ENCODE measurements at places on chromosomes 7 and 10.

DNA sequence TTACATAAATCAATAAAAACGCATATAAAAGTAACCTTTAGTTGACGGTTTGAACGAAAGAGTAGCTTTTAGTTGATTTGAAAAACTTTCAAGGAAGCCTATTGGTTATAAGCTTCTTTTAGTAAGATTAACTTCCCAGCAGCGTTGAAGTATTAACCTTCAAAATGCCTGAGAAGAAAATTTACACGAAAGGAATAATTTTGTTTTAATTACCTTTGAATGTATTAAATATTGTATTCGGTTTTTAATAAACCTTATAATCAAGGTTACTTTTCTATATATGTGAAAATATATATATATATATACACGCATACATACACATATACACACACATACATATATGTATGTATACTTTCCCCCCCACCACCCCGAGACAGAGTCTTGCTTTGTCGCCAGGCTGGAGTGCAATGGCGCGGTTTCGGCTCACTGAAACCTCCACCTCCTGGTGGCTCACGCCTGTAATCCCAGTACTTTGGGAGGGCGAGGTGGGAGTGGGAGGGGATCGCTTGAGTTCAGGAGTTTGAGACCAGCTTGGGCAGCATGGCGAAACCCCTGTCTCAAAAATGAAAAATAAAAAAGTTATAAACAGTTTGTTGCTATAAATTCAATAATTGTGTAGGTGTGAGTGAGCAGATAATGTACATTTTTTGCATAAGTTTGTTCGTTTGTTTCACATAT is 57.6 kb upstream of the EZH2 start:
- no peak overlapping the region for H3K27ac ChIP-seq
- peak overlapping the region; percentile 85 for H3K4me3 ChIP-seq
- peak; percentile 26 for DNase-seq
- no peaks in the 10 kb centered on the region for H3K27me3 ChIP-seq

GRCh38 chr7:113491305-113491704 is 373.0 kb upstream of the SMIM30 start:
- H3K27me3 ChIP-seq = no peaks in the 10 kb centered on the region
- DNase-seq = no peak
- H3K4me1 ChIP-seq = no peaks in the 10 kb centered on the region
- H3K4me3 ChIP-seq = no peak overlapping the region

DNA sequence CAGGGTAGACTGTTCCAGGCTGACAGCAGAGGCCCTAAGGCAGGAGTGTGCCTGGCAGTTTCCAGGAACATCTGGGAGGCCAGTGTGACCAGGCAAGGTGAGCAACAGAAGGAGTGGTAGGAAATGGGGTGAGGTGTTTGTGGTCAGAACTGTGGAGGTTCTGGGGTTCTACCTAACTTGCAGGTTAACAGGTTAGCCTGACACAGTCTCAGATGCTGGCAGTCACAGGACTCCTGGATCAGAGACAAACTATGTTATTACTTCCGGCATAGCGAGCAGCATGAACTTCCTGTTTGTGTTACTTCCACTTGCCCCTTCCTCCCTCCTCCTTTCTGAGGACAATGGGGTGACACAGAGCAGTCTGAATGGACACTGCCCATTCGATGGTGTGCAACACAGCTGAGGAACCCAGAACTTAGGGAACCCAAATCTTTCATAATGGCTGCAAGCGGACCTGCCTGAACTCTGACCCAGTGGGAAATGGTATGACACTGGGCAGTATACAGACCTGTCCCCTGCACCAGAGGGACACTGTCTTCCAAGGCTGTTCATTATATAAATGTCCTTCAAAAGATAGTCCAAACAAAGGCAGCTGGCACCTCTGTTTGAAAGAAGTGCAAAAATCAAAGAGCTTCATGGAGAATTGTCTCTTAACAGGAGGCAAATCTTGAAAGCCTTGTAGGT is 3.9 kb upstream of the SAR1A start:
- peaks cover 3% of the 10 kb centered on the region for H3K27me3 ChIP-seq
- H3K4me1 ChIP-seq = no peaks in the 10 kb centered on the region
- H3K4me3 ChIP-seq = no peak overlapping the region
- no peak overlapping the region for H3K27ac ChIP-seq

DNA sequence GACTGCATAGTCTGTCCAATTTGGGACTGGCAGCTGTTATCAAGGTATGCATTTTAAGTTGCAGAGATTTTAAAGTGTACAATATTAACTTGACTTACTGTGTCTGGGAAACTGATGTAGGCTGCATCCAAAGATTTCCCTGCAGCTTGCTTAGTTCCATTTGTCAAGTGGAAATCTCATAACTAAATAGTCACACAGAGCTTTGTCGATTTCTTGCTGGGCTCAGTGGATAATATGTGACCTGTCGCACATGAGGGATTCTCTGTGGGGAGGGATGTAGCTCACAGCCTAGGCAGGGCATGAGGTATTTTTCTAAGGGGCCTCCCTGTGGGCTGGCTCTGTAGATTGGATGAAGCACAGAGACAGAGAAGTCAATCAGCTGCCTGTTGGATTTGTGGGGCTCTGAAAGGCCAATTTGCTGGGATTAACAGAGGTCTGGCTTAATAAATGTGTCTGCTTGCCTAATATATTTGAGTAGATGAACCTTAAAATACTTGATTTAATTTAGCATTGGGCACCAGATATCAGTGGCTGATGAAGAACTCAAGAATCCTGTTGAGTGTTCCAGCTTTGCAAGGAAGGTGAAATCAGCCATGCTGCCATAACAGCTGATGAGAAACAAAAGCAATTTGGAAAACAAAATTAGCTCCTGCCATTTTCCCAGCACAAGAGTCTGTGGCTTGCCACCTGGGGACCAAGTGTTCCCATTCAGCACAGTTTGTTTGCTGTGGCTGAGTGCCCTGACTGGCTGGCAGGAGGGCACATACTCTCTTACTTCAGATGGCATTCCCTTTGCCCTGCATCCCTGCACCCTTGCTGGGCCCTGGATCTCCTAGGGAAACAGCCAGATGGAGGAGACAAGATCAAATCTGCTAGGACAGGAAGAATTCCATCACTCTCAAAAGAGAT is 598.5 kb downstream of the SORCS3 start:
- H3K4me3 ChIP-seq = no peak overlapping the region
- H3K4me1 ChIP-seq = no peaks in the 10 kb centered on the region
- no peak overlapping the region for H3K27ac ChIP-seq
- H3K36me3 ChIP-seq = no peaks in the 10 kb centered on the region
- DNase-seq = no peak
- no peaks in the 10 kb centered on the region for H3K27me3 ChIP-seq

DNA sequence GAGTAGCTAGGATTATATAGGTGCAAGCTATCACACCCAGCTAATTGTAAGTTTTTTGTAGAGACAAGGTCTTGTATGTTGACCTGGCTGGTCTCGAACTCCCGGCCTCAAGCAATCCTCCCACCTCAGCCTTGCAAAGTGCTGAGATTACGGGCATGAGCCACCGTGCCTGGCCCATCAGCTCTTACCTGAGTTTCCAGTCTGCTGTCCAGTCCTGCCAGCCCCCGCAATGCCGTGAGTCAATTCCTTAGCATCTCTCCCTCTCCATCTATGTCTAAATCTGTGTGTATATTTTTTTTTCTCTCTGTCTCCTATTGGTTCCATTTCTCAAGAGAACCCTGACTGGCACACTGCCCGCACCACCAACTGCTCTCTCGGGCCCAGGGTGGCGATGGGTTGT is 127.6 kb downstream of the ACTR3B start:
- H3K4me3 ChIP-seq = no peak overlapping the region
- no peak for DNase-seq
- H3K36me3 ChIP-seq = no peaks in the 10 kb centered on the region
- no peak overlapping the region for H3K27ac ChIP-seq

Data from tibial nerve (tissue), 4 donors.